NCI-H345 (cell line): ENCODE measurements at places on chromosomes 16 and 17.

GRCh38 chr16:4209666-4210065 lies 32.2 kb downstream of the SRL start:
- no peak for DNase-seq

DNA sequence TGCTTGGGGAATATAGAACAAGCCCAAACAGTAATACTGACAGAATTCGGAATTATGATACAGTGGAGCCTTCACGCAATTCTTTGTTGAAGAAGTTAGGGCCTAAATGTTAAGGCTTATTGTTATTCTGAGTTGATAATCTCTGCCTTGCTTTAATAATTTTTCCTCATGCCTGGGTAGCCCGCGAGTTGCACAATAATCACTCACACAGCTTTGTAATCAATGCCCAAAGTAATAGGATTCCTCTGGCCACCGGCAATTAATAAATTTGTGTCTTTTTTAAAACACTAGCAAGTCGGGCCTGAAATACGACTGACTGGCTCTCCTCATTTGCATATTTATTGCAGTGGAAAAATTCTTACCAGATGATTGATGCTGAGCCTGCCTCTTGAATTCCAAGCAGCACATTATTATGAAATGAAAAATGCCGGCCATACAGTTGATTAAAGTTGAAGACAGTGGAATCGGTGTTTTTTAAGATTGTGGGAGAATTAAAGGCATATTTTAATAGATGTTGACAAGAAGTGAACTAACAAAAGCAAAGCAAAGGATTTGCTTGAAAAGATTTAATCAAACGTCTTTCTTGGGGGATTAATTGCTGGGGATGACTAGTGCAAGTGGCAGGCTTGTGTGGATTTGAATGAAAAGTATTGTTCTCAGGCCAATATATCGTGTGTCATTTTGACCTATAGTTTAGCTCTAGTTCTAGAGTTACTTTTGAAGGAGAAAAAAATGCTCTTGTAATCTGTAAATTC lies 30.2 kb downstream of the AATF start:
- no peak for DNase-seq

GRCh38 chr17:19987897-19988296 lies 10.3 kb upstream of the AKAP10 start:
- DNase-seq = no peak

DNA sequence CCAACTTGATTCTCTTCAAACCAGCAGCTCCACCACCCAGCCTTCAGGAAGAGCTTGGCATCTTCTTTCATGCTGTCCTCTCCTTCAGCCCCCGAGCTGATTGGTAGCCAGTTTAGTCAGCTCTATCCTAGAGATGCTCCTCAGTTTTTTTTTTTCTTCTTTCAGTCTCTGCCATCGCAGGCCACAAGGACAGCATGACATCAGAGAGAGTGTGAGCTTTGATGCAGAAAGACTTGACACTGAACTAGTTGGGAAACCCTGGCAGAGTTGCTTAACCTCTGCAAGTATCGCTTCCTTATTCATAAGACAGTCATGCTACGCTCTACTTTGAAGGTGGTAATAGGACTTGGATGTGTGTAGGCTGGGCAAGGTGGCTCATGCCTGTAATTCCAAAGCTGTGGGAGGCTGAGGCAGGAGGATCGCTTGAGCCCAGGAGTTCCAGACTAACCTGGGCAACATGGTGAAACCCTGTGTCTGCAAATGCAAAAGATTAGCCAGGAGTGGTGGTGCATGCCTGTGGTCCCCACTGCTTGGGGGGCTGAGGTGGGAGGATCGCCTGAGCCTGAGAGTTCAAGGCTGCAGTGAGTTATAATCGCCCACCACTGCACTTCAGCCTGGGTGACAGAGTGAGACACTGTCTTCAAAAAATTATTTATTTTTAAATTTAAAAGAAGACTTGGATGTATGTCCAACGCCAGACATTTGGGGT lies 2.6 kb downstream of the CD300LB start:
- DNase-seq = no peak

DNA sequence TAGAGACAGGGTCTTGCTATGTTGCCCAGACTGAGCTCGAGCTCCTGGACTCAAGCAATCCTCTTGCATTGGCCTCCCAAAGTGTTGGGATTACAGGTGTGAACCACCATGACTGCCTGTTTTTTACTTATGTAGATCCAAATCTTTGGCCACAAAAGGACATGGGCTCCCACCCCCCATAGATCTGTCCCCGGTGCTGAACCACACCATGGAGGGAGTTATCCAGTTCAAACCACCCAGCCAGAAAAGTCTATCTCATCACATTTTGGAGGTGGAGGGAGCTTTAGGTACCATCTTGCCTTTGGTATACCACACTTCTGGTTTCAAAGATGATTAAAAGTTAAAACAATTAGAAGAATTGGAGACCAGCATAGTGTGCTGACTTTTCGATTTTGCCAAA lies 26.2 kb downstream of the SHISA9 start:
- no peak for DNase-seq

GRCh38 chr17:76382351-76382802 lies 2.0 kb upstream of the SPHK1 start:
- DNase-seq = no peak

GRCh38 chr17:61720016-61720795 lies 129.2 kb upstream of the NACA2 start:
- no peak for DNase-seq

DNA sequence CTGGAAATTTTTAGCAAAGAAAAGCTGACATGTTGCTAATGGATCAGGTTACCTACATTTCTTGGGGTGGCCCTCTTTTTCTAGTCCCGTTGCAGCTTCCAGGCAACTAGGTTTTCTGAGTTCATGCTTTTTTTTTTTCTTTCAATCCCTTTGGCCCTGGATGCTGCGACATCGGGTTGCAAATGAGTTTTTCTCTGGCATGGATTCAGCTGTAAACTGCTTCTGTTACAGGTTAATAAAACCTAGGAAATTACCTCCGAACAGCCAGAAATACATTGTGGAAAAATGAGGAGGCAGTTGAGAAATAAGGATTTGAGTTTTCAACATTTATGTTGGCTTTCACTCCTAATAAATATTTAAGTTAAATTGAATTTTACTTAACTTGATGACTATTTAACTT lies 149.8 kb upstream of the MAF start:
- no peak for DNase-seq

DNA sequence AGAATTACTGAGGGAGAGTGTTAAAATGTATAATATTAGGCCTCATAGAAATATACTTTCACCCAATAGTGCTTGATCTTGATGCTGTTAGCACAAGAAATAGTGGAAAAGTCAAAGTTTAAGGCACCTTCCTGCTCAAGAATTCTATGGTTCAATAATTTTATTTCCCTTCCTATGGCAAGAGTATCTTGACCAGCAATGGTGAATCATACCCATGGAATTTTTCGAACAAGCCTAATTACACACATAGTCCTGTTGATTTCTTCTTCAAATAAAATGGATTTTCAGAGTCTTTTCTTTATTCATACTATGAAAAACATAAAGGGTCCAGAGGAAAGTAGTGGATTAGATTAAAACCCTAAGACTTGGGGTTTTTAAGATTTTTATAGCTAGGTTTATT lies 810.6 kb downstream of the CDH11 start:
- DNase-seq = no peak

DNA sequence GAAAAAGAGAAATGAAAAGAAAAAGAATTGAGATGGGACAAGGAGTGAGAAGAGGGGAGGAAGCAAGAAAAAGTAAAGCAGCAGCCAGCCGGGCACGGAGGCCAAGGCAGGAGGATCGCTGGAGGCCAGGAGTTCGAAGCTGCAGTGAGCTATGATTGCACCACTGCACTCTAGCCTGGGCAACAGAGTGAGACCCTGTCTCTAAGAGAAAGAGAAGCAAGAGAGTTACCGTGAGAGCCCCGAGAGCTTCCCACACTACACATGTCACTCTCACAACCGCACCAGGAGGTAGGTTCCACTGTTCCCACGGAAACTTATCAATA lies 18.8 kb upstream of the LITAF start:
- no peak for DNase-seq

DNA sequence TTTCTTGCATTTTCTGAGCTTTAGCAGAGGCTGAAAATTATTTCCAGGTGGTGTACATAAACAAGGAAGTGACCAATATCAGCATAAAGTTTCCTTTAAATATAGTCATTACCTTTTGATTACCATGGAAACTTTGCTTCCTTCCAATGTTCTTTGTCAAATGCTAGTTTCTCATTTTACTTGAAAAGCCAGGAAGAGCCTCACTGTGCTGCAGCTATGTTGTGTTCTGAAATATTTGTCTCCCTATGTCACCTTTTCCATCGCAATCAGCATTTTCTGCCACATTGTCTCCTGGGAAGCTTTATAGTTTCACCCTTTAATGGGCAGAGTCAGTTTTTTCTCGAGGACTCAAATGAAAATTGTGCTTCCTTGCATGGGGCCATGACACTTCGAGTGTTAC lies 496.0 kb downstream of the CDH8 start:
- no peak for DNase-seq

GRCh38 chr17:59361386-59361785 lies 29.9 kb downstream of the YPEL2 start:
- no peak for DNase-seq

DNA sequence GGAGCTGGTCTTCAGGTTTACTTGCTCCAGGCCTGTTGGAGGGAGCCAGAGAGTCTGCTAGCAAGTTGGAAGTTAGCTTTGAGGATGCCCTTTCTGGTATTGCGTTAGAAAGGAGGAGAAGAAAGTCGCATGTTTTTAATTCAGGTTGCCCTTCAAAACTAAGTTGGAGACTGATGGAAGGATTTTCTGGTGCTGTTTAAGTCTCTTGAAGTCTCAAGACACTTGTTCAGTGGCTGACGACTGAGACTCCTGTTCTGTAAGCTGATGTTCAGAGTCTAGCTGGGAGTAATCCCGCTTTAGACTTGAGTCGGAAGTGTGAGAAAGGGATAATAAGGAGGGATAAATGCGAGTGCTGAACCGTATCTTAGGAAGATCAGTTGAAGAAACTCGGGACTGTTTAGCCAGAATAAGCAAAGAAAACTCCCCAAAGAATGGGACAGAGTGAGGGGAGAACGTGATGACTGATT lies 740 bp downstream of the AATF start:
- DNase-seq = no peak

- DNase-seq = no peak
Observed at GRCh38 chr16:4347765-4348509, 3.2 kb downstream of the PAM16 start.

GRCh38 chr16:17299790-17300189 lies 171.0 kb downstream of the XYLT1 start:
- DNase-seq = no peak

GRCh38 chr17:60060474-60060873 lies 18.2 kb downstream of the HEATR6 start:
- no peak for DNase-seq

DNA sequence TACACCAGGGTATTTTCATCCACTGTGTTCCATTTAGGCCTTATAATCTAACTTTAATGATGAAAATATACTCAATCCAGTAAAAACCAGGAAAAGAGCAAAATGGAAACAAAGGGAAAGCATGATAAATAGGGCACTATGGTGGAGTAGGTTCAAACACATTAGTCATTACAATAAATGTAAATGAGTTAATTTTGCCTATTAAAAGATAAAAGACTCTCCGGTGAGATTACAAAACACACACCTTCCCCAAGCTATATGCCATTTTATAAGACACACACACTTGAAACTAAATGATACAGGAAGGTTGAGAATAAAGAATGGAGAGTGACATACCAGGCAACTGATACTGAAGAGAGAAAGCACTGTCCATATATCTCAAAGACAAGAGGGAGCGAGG lies 10.0 kb downstream of the PPL start:
- no peak for DNase-seq

GRCh38 chr17:10025224-10025623 lies 120.2 kb upstream of the RCVRN start:
- no peak for DNase-seq

- DNase-seq = no peak
Observed at GRCh38 chr17:79057737-79058385, 16.8 kb upstream of the ENGASE start.

DNA sequence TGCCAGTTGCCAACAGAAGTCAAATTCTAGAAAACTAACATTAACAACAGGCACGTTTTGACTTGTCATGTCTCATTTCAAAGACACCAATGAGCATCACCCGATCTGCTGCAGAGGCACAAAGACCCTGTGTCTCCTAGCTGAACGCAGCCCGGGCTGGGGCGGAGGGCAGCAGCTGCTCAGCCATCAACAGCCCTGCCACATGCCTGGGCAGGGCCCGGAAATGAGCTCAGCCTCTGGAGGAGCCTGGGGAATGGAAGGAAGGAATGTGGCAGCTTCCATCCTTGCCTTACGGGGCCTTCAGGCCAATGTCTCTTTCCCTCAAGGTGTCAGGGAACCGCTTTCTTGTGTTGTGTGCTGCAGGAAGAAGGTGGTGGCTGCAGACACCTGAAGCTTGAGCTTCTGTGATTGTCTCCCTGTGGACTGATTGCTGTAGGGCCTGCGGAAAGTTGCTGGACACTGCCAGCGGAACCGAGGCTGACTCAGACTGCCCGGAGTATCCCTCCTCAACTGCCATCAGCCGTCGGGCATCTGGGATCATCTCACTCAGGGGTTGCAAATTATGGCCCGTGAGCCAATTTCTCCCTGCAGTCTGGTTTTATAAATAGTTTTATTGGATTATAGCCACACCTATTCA lies 7.3 kb downstream of the CDH13 start:
- DNase-seq = peak; percentile 44

GRCh38 chr16:74893541-74893940 lies 91.4 kb downstream of the WDR59 start:
- no peak for DNase-seq

DNA sequence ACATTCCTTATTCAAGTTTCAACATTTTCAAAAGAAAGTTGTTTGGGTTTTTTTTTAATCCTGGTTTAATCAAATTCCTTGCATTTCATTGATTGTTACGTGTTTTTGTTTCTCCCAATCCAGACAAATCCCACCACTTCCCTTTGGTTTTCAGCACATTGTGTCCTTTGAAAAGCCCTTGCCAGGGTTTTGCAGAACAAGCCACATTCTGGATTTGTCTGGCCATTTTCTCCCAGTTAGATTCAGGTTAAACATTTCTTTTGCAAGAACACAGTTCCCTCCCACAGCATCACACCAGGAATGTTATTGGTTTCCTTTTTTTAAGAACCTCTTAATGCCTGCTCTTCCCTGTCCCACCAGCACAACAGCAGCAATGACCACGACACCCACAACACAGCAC lies 278.0 kb upstream of the SALL1 start:
- no peak for DNase-seq

- no peak for DNase-seq
Observed at GRCh38 chr17:71398800-71399219, 722.0 kb upstream of the SOX9 start.

GRCh38 chr16:3182608-3183444 lies 5.2 kb upstream of the OR1F1 start:
- peak; percentile 47 for DNase-seq

- no peak for DNase-seq
Observed at GRCh38 chr16:69847643-69848042, 85.5 kb downstream of the WWP2 start.
